Pancreas (tissue), 10 donors: ENCODE measurements at places on chromosomes 3 and 15. TPM values are rescaled to one million over a fixed set of nuclear protein-coding genes. Genes with fewer than 3 reads are reported as not detected.

GRCh38 chr3:15989419-15989818 is 185.1 kb upstream of the GALNT15 start:
- no peak for DNase-seq
- H3K27me3 ChIP-seq = no peaks in the 10 kb centered on the region
- H3K27ac ChIP-seq = no peak overlapping the region
- H3K4me3 ChIP-seq = no peak overlapping the region

DNA sequence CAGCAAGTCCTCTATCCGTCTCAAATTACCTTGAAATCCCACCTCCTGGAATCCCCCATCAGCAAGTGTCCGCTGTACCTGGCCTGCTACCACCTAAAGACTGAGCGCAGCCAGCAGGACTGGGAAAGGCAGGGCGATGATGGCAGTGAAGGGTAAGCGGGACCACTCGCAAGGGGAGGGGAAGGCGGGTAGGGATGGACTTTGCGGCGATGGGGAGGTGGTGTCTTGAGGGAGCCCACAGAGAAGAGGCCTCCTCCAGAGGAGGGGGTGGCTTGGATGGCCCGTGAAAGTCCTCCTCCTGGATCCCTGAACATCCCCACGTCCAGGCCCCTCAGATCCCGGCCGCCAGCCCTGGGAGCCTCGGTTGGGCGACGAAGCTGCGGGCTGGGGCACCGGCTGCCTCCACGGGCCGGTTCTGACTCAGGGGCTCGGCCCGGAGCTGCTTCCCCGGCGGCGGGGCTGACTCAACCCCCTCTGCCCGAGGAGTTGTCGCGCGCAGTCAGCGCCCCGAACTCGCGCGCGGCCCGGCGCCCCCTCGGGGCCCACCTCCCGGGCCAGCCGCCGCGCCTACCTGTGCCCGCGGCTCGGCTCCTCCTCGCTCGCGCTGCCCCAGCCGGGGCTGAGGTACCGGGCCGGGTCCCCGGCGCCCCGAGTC is 512 bp downstream of the LARP6 start:
- H3K36me3 ChIP-seq = no peaks in the 10 kb centered on the region
- no peaks in the 10 kb centered on the region for H3K4me1 ChIP-seq
- no peak for DNase-seq
- peak overlapping the region; percentile 71 for H3K4me3 ChIP-seq
- H3K27me3 ChIP-seq = no peaks in the 10 kb centered on the region

GRCh38 chr3:120550546-120550945 is 45.6 kb upstream of the NDUFB4 start:
- H3K36me3 ChIP-seq = no peaks in the 10 kb centered on the region
- H3K4me3 ChIP-seq = no peak overlapping the region
- no peak for DNase-seq
- H3K27ac ChIP-seq = no peak overlapping the region

GRCh38 chr3:111593666-111594065 is 1.5 kb downstream of the ZBED2 start:
- no peak overlapping the region for H3K4me3 ChIP-seq
- peak; percentile 50 for DNase-seq
- no peaks in the 10 kb centered on the region for H3K4me1 ChIP-seq
- no peaks in the 10 kb centered on the region for H3K27me3 ChIP-seq
- H3K36me3 ChIP-seq = no peaks in the 10 kb centered on the region

GRCh38 chr15:59420986-59421618 is 16.9 kb upstream of the FAM81A start:
- H3K36me3 ChIP-seq = no peaks in the 10 kb centered on the region
- DNase-seq = no peak
- H3K27me3 ChIP-seq = no peaks in the 10 kb centered on the region
- no peaks in the 10 kb centered on the region for H3K4me1 ChIP-seq
- no peak overlapping the region for H3K4me3 ChIP-seq

DNA sequence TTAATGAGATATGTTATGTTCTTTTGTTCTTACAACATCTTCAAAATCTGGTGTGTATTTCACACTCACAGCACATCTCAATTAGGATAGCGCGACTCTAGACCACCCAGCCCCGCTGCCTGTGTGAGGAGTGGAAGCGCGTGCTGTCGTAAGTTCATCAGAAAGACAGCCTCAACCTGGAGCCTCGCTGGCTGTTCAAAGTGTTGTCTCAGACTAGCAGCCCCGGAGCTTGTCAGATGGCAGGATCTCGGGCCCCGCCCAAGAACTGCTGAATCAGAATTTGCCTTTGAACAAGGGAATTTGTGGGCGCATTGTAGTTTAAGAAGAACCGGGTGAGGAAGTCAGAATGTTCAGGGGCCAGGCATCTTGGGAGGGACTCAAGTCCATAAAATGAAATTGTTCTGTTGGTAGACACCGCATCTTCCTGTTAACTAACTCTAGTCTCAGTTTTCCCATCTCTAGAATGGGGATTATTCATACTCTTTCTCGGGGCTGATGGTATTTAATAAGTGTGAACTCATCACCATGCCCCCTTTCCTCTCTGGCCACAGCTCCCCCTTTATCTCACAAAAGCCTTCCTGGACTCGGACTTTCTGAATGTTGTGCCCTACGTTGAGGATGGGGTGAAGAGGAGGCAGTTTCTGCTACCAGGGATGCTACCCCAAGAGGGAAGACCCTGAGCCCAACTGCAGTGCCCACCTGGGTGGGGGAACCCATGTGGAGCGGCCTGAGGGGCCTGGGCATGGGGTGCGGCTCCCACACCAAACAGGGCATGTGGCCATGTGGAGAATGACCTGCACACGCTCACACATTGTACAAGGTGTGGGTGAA is 40.4 kb downstream of the BHLHE40 start:
- H3K36me3 ChIP-seq = no peaks in the 10 kb centered on the region
- no peaks in the 10 kb centered on the region for H3K4me1 ChIP-seq
- no peaks in the 10 kb centered on the region for H3K27me3 ChIP-seq
- no peak for DNase-seq
- no peak overlapping the region for H3K27ac ChIP-seq

GRCh38 chr3:6807967-6808588 is 52.8 kb upstream of the GRM7 start:
- no peaks in the 10 kb centered on the region for H3K27me3 ChIP-seq
- DNase-seq = no peak
- no peak overlapping the region for H3K27ac ChIP-seq
- H3K4me3 ChIP-seq = no peak overlapping the region
- H3K36me3 ChIP-seq = no peaks in the 10 kb centered on the region

- no peaks in the 10 kb centered on the region for H3K36me3 ChIP-seq
- H3K4me3 ChIP-seq = no peak overlapping the region
- no peak overlapping the region for H3K27ac ChIP-seq
Measured at GRCh38 chr3:31203960-31204795, 309.7 kb upstream of the GADL1 start.

DNA sequence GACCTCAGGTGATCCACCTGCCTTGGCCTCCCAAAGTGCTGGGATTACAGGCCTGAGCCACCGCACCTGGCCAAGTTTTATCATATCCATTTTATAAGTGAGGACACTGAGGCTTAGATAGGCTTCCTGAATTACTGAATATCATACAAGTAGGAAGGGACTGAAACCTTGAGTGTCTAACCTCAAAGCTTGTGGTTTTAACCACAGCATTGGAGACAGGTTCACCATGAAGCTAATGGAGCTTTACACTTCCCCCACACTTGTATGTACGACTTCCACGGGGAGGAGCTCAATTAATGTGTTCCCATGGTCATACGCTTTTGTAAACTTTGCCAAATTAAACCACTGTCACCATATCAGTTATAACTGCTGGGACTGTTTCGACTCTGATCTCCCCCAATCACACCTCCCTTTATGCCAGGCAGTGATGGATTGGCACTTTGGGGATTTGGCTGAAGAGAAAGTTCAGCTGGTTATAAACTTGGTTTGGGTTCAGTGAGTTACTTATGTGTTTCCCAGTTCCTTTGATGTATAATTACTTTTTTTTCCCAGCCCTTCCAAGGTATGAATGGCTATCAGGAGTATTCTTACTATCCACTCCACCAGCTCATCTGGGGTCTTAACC is 38.4 kb upstream of the MEIS2 start:
- H3K27me3 ChIP-seq = no peaks in the 10 kb centered on the region
- peaks cover 3% of the 10 kb centered on the region for H3K4me1 ChIP-seq
- no peak for DNase-seq
- no peaks in the 10 kb centered on the region for H3K36me3 ChIP-seq
- no peak overlapping the region for H3K27ac ChIP-seq

DNA sequence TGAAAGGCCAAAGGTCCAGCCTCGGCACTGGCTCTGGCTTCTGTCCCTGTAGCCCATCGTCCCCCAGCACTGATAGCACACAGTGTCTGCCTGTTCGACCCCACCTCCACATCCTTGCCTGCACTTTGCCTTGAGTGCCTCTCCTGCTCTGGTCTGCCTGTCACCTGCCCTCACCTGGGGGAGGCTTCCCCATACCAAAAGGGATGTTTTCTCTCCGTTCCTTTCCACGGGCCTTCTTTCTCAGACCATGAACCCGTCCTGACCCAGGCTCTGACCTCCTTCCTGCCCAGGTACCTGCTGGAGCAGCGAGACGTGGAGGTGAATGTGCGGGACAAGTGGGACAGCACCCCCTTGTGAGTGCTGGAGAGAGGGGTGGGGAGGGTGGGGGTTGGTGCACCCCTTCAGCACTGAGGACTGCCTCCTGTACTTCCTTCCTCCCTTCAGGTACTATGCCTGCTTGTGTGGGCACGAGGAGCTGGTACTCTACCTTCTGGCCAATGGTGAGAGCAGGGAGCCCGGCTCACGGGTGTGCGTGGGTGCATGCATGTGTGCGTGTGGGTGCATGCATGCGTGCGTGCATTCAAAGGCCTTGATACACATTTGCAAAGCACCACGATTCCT is 1.5 kb downstream of the ABTB1 start:
- no peak for DNase-seq
- H3K36me3 ChIP-seq = no peaks in the 10 kb centered on the region
- H3K27me3 ChIP-seq = no peaks in the 10 kb centered on the region
- no peaks in the 10 kb centered on the region for H3K4me1 ChIP-seq
- H3K4me3 ChIP-seq = peak overlapping the region; percentile 80
- H3K27ac ChIP-seq = no peak overlapping the region

GRCh38 chr3:32963871-32964270 is 12.4 kb downstream of the CCR4 start:
- H3K4me3 ChIP-seq = no peak overlapping the region
- no peaks in the 10 kb centered on the region for H3K36me3 ChIP-seq
- H3K27ac ChIP-seq = no peak overlapping the region
- no peak for DNase-seq
- no peaks in the 10 kb centered on the region for H3K4me1 ChIP-seq

- H3K27me3 ChIP-seq = no peaks in the 10 kb centered on the region
- DNase-seq = no peak
- H3K4me3 ChIP-seq = no peak overlapping the region
- no peak overlapping the region for H3K27ac ChIP-seq
- H3K4me1 ChIP-seq = no peaks in the 10 kb centered on the region
Measured at GRCh38 chr3:64650715-64651114, 37.1 kb downstream of the ADAMTS9 start.

GRCh38 chr15:53648934-53649333 is 110.5 kb downstream of the WDR72 start:
- H3K4me1 ChIP-seq = no peaks in the 10 kb centered on the region
- no peaks in the 10 kb centered on the region for H3K27me3 ChIP-seq
- no peak overlapping the region for H3K27ac ChIP-seq
- no peaks in the 10 kb centered on the region for H3K36me3 ChIP-seq

DNA sequence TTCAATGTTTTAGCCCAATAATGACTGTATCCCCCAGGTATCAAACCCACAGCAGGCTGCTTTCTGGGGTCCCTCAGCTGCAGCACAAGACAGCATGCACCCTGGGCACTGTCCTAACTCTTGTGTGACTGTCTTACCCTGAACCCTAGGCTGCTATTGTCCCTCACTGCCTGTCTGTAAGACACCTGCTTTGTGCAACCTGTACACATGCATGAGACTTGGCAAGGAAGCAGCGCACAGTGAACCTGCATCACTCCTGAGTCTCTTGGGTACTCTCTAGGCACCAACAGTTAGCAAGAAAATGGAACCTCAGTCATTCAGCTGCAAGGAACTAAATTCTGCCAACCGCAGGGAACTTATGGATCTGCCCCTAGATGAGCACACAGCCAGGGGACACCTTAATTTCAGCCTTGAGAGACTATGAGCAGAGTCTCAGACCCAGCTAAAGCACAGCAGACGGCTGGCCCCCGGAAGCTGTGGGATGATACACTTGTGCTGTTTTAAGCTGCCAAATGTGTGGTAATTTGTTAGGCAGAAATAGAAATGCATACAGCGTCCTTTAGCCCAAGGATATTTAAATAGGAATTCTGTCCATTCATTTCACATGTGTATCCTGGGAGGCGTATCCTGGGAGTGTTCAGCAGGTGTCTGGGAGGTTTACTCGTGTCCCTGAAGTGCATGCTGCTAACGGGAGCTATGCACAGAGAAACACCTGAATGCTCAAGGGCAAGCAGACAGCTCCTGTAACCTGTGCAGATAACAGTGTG is 223.8 kb downstream of the KLF13 start:
- no peak for DNase-seq
- no peak overlapping the region for H3K27ac ChIP-seq
- no peaks in the 10 kb centered on the region for H3K4me1 ChIP-seq
- H3K36me3 ChIP-seq = no peaks in the 10 kb centered on the region
- no peaks in the 10 kb centered on the region for H3K27me3 ChIP-seq

GRCh38 chr15:41943543-41944312 is 28.6 kb downstream of the EHD4 start:
- H3K36me3 ChIP-seq = no peaks in the 10 kb centered on the region
- peaks cover 2% of the 10 kb centered on the region for H3K4me1 ChIP-seq
- DNase-seq = no peak

DNA sequence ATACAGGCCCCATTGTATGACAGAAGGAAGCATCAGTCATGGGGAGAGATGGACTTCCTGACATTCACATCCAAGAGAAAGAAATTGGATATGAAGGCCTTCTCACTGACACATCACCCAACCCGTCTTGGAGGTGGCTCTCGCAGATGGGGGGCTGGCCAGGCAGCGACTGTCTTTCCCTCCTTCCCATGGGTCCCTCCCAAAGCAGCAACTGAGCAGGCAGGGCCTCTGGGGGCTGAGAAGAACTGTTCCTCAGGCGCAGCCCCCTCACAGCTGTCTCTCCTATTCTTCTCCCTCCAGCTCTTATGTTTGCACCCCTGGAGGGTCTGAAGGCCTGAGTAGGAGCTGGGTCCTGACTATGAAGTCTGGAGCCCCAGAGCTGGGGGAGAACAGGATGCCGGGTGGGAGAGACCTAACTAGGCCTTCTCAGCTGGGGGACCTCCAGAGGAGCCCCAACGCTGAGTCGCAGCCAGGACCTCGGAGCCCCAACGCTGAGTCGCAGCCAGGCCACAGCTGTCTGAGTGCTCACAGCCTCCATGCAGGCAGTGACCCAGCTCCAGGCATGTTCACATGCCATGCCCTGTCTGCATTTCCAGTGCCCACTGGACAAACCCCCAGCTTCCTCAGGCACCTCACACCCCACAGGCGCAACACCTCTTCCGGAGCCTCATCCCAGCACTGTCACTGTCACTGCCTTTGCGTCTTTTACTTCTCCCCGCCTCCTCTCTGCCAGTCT is 29.6 kb downstream of the UMPS start:
- no peak overlapping the region for H3K27ac ChIP-seq
- no peaks in the 10 kb centered on the region for H3K36me3 ChIP-seq
- peaks cover 9% of the 10 kb centered on the region for H3K4me1 ChIP-seq

The ZNF774 gene
- polyA plus RNA-seq = 11.9 TPM

The LTK gene
- polyA plus RNA-seq = 0.19 TPM

The NOX5 gene
- polyA plus RNA-seq = 0.26 TPM

The CCR8 gene
- not detected for polyA plus RNA-seq

The BMF gene
- 4.8 TPM for polyA plus RNA-seq

The MUC4 gene
- 0.05 TPM for polyA plus RNA-seq

The RASSF1 gene
- 29.5 TPM for polyA plus RNA-seq

The THRB gene
- polyA plus RNA-seq = 2.3 TPM
